Stimulated activated CD8-positive, alpha-beta memory T cell treated with anti-CD3 and anti-CD28 coated beads, Interleukin-4, amount 100 ng/mL, for 4 hours (primary cell): ENCODE measurements at places on chromosomes 2 and 18.
A peak's percentile ranks its signal among the peaks of the same experiment; 100 is the strongest.

DNA sequence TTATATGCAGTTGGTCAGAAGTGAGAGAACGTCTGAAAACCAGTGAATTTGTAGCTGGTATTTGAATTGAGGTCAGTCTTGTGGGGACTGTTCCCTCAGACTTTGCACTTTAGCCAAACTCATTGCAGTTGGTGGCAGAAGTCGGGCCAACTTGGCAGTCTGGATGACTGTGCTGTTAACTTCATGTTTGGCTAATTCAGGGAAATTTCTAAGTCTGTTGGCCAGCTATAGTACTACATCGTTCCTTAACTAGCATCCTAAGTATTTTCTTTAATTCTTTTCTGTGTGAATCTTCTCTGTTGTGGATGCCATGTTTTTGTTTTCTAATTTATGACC lies 806.8 kb upstream of the GCFC2 start:
- DNase-seq, result no peak

DNA sequence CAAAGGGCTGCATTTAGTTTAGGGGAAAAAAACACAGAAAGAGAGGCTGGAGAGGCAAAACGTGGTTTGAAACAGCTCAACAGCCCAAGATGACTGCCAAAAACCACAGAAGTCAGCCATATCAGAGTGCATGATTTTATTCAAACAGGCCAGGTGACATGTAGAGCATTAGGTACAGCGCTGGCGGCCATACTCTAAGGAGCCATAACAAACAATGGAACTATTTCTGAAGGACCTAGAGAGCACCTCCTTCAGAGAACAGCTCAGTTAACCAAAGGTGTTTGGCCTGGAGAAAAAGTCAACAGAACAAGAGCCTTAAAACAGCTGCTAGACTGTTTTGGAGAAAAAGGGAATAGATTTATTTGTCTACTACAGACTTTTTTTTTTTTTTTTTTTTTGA lies 2.6 kb downstream of the THADA start:
- no peak for DNase-seq

GRCh38 chr2:7109533-7109885 lies 192.3 kb downstream of the RNF144A start:
- DNase-seq, result no peak

- DNase-seq, result no peak
Measured at GRCh38 chr2:123723706-123724105, 301.4 kb upstream of the CNTNAP5 start.

DNA sequence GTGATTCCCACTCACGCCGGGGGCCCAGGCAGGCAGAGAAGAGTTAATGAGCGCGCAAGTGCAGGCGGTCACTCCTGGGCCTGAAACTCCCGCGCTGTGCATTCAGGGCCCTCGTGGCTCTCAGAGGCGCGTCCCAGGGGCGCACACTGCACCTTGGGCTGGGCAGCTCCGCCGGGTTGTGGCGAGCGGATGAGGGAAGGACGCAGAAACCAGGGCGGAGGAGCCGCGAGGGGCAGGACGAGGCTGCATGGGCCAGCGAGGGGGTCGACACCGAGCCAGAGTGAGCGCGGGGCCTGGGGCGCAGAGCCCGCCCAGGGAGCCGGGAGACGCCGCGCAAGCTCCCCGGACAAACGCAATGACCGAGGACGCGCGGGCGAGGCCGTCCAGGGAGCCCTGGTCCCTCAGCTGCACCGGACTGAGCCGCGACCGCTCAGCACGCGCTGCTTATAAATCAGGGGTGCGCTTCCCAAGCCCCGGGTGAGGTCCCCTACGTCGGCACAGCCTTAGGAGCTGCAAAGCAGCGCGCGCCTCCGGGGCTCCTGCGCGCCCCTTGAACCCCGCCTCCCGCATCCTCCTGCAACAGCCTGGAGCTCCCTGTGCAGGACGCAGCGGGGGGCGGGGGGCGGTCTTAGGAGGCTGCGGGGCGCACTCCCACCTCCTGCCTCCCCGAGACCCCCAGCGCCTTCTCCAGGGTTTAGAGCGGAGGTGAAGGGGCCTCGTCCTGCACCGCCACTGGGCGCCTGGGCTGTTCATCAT lies 180.2 kb upstream of the ALKAL2 start:
- DNase-seq, result no peak

DNA sequence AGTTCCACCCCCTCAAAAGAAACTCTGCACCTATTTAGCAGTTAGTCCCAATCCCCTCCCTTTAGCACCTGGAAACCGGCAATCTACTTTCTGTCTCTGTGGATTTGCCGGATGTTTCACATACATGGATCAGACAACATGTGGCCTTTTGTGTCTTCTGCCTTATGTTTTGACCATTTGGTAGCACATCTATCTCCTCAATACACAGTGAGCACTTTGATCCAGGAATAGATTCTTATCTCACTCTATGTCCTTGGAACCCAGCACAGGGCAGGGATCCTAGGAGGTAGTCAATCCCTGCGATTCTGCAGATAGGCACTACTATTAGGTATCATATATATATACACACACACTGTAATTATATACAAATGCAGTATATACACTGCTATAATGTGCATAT lies 3.8 kb upstream of the OTOF start:
- no peak for DNase-seq

DNA sequence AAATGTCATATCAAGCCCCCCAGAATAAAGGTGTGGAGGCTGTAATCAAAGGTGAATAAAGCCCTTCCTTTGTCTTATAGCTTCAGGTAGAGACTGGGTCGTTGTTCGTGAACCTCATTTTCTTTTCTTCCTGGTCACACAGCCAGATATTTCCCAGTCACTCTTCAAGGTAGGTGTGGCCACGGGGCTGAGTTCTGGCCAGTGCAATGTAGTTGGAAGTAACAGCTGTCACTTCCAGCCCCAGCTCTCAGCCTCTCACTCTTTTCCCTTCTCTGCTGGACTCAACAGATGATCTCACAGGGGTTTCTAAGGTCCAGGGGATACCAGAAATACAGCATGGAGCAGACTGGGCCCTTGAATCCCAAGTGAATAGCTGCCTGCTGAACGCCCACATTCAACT lies 15.8 kb upstream of the TRPM8 start:
- no peak for DNase-seq

- DNase-seq, result peak; percentile 40
Measured at GRCh38 chr2:6826081-6826913, 39.4 kb downstream of the CMPK2 start.

GRCh38 chr2:48253301-48253700 lies 276.7 kb upstream of the STON1 start:
- no peak for DNase-seq

DNA sequence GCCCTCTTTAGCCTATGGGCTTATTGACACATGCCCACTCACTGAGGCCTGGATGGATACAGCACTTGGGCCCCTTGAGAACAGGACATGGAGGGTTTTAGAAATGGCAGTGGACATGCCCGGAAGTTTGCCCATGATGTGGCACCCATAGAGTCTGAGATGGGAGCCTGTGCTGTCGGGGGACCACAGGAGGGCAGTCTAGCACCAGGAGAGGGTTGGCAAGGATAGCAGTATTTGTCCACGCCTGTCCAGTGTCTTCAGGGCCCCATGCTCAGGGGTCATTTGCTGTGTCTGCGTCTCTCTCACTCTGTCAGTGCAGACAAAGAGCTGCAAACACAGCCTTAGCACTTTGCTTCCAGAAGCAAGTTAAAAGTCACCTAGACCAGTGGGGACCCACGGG lies 48.7 kb downstream of the IL1RL2 start:
- DNase-seq, result no peak

DNA sequence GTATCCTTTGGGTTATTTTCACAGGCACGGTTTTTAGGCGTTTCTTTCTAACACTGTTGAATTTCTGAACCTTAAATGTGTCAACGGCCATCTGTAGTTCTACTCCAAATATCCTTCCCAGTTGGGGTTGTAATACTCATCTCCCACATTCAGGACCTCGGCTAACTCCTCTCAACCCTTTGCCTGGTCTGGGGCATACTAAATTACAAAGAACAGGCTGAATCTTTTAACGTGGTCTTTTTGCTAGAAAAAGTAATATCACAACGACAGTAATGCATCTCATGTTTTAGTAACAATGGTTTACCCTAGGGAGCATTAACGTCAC lies 2.1 kb downstream of the RPRM start:
- DNase-seq, result no peak

- DNase-seq, result no peak
Measured at GRCh38 chr2:20156836-20157192, 68.1 kb downstream of the SDC1 start.

DNA sequence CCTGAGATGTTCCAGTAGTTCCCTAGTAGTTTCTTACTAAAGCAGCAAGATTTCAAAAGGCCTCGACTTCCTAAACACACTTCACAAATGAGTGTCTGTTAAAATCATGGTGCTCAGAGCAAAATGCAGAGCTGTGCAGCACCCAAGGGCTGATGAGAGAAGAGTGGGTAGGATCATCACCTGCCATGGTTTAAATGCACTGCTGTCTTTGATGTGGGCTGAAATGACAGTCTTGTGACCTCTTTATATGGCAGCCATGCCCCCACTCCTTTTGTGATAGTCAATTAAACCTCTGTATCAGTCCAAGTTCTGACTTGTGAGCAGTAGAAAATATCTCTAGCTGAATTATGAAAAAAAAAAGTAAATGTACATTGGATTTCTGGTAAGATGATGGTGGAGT lies 107.1 kb downstream of the TFCP2L1 start:
- no peak for DNase-seq

DNA sequence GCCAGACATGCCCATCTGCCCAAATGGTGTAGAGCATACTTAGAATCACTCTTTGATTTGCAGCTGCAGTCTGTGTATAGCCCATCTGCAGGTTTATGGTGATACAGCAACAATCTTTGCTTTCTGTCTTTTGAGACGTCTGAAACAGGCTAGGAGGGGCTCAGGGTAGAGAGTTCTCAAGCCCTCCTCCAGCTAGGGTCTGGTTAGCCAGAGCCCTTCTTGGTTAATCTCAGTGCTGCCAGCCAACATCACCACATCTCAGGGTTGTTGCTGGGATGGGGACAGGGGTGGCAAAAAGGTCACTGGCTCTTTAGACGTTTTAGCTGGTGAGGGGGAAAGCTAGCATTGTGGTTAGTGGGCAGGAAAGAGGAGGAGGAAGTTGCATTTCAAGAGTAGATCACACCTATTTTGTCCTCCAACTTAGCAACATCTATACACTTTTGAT lies 136.6 kb upstream of the ACAA2 start:
- no peak for DNase-seq

GRCh38 chr18:48134609-48135008 lies 204.2 kb upstream of the SMAD2 start:
- DNase-seq, result no peak

- DNase-seq, result no peak
Measured at GRCh38 chr2:12776521-12776961, 59.8 kb downstream of the TRIB2 start.

GRCh38 chr2:111908578-111908977 lies 10.2 kb downstream of the MERTK start:
- no peak for DNase-seq

GRCh38 chr2:27263287-27264252 lies 723 bp upstream of the SLC30A3 start:
- DNase-seq, result no peak

DNA sequence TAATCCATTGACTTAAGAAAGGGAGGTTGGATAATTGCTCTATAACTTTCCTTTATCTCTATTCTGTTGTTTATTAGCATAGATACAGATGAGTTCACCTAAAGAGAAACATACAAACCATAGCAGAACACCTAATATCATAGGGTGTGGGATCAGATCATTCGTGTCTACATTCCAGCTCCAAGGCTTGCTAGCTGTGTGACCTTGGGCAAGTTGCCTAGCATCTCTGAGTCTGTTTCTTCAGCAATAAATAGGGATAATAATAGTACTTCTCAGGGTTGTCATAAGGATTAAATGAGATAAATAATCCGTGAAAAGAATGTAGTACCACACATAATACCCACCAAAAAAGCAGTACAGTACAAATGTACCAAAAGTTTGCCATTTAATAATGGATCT lies 126.2 kb downstream of the PLB1 start:
- DNase-seq, result no peak

GRCh38 chr2:44833171-44834069 lies 108.1 kb upstream of the SIX3 start:
- no peak for DNase-seq

- no peak for DNase-seq
Measured at GRCh38 chr18:74234326-74235171, 57.2 kb downstream of the CYB5A start.

GRCh38 chr2:224570328-224570993 lies 14.7 kb downstream of the CUL3 start:
- DNase-seq, result no peak

DNA sequence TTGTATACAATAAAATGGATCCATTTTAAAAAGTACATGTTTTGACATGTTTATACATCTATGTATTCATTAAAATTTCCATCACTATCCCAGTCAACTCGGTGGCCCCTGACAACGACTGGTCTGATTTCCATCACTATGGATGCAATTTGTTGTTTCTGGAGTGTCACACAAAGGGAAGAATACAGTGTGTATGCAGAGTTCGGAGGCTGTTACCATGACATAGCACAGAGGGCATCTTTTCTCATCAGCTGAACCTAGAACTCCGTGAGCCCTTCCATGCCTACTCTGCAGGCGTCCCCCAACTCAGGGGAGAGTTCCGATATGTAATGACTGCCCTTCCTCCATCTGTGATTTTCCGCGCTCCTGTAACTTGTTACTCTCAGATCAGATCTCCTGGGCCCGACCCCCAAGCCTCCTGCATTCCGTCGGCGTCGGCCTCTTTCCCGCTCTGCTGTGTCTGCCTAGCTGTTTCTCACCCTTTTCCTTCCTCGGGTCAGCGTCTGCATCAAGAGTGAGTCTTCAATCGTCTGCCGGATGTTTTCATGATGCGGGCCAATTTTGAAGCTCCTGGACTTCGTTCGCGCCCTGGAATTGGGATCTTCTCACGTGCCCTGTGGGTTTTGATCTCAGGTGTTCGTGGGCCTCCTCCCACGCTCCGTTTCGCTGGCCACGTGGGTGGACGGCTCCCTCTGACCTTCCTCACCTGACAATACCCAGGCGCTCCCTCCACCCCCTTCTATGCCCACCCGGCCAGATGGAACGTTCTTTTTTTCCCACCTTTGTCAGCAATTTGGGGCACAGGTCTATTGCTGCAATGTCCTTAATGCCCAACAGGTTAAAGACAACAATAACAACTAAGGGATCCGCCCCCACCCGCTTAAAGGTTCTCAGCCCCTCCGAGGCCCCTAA lies 161.0 kb downstream of the TWIST2 start:
- no peak for DNase-seq

DNA sequence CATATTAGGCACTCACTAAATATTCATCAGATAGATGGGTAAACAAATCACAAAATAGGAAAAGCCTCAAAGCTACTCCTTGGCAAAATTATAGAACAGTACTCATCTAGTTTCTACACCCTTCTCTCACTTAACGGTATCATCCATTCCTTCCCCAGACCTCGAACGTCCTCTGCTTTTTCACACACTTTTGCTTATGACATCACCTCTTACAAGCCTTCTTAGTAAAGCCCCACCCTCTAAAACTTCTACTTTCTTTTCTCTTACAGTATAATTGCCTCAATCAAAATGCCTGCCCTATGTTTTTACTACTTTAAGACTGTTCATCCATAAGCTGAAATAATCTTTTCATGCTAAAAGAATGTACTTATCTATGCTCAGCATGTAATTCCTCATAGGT lies 8.1 kb downstream of the CHN1 start:
- DNase-seq, result no peak
